Stimulated activated CD8-positive, alpha-beta memory T cell treated with anti-CD3 and anti-CD28 coated beads, Interleukin-15, amount 100 ng/mL, for 1 hour (primary cell): ENCODE measurements at places on chromosomes 1 and 21.

- no peak for DNase-seq
These were observed 398.7 kb downstream of the PLPP3 start for GRCh38 chr1:56180520-56181190.

- no peak for DNase-seq
These were observed 262.0 kb upstream of the CXADR start for GRCh38 chr21:17250778-17251241.

DNA sequence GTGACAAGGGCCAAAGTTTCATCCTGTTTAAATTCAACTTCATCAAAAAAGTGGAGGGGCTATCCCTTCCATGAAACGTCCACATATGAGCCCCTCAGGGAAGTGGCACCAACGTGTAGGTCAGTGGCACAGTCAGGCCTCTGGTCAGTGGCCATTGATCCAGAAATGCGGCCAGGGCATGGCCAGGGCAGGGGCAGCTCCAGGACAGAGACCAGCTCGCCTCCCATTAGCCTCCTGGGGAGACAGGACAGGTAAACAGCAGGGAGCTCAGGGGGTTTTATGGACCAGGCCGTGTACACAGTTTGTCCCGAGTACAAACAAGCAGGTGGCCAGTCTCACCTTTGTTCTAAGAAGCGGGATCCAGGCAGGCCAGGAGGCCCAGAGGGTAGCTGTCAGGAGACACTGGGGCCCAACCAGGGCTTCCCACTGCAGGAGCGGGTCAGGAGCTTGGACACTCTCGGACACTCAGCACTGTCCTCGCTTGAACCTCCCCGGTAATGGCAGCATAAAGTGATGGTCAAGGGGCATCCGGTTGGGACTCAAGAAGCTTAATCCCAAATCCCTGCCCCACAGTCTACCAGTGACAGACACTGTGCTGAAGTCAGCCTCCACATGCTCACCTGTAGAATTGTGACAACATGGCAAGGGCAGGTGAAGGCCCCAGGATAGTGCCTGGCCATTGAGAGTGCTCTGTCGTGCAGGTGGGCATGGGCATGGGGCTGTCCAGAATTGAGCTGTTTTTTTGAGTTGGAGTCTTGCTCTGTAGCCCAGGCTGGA lies 144.1 kb upstream of the ERRFI1 start:
- no peak for DNase-seq

- no peak for DNase-seq
These were observed 49.8 kb downstream of the PRDM2 start for GRCh38 chr1:13749543-13750341.

DNA sequence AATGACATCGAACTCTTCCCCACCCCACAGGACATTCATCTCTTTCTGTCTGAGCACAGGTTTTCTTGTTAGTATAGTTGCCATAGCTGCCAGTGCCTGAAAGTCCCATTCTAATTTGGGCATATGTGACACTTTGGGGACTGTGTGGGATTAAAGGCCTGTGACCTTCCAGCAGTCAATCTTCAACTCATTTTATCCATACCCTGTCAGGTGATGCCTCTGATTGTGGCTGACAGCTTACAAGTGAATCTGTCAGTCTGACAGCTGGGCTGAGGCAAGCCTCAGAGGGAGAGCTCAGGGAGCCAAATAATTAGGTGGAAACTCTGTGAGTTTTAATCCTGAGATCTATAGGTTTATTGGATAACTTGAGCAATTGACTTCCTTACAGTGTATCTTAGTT lies 29.6 kb downstream of the ZCCHC17 start:
- no peak for DNase-seq

DNA sequence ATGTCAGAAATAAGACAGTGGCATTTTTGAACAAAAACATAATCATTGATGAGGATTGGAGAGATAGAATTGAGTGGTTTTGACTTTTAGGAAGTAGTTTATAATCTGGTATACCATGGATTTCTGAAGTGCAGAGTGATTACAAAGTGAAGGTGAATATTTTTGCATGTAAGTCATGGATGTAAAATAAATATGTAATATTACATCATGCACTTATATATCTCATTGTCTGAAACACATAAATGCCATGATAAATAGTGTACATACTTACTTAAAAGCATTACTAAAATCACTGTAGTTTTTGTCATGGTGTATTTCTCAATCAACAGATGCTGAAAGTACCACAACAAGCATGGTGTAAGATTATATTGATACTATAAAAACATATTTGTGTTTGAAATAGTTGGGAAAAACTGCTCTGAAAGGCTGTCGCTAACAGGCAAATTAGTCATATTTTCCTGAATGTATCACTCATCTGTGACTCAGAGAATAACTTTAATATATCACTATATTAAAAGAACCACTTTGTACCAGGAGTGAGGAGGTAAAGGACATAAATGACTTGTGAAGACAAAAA lies 24.8 kb upstream of the RGS18 start:
- DNase-seq, result no peak

DNA sequence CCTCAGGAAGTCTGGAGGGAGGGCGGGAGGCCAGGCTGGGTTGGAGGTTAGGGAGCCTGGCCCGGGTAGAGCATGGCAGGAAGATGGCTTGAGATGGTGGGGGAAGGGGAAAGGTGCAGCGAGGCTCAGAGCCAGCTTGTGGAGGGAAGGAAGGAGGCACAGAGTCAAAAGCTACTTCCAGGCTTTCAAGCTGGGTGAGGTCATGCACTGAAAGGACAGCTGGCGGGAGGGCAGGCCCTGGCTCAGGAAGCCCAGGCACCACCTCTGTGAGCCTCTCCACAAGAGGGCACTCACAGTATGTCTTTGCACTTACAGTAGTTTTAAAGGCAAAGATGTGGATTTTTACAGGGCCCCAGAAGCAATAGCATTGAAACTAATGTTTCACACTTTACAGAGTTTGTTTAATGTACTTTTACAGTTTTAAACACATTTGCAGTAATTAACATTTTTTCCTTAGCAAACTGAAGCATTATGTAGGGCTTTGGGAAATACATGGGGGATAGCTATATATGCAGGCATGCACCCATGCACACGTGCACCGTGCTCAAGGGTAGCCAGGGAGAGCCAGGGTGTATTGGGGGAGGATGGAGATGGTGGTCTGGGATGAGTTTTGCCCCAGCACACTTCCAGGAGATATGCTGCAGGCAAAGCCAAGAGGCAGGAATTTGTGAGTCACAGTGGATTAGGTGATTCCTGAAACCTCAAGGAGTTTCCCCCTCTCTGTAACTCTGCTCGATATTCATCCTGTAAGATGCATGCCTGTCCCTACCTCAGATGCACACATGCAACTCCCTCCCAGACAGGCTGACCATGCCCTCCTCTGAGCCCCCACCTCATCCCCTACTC lies 6.1 kb upstream of the ADAM15 start:
- DNase-seq, result no peak

DNA sequence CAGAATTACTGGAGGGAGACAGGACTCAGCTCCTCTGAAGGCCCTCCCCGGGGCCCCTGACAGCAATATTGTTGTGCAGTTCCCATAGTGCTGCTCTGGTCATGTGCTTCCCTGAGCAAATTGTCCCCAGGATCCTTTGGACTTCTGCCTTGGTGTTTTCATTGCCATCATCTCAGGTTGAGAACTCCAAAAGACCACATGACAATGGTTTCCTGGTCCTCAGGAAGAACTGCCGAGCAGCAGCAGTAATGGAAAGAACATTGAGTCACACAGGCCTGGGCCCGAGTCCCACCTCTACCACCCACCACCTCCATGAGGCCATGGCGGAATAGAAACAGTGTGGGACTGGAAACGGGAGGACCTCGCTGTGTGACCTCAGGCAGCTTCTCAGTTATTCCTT lies 6.3 kb upstream of the CTTNBP2NL start:
- no peak for DNase-seq

DNA sequence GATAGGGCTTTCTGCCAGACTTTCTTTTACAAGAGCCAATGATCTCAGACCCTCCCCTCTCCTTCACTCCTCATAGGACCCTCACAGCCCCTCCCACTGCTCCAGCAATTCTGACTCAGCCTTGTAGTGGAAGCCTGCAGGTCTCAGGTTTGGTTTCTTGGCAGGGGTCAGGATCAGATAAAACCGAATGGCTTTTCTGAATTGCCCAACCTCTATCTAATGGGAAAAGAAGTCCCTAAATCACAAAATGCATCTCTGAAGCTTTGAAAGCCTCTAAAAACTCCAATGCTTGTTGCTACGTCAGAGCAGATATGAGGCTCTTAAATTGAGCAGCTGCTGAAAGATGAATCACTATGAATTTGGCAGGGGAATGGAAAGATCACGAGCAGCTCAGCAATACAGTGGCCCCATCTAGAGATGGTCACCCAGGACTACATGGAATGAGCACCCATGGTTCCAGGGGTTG lies 74.5 kb downstream of the NID1 start:
- no peak for DNase-seq

- no peak for DNase-seq
These were observed 157.3 kb upstream of the RUNX1 start for GRCh38 chr21:35206141-35207125.

DNA sequence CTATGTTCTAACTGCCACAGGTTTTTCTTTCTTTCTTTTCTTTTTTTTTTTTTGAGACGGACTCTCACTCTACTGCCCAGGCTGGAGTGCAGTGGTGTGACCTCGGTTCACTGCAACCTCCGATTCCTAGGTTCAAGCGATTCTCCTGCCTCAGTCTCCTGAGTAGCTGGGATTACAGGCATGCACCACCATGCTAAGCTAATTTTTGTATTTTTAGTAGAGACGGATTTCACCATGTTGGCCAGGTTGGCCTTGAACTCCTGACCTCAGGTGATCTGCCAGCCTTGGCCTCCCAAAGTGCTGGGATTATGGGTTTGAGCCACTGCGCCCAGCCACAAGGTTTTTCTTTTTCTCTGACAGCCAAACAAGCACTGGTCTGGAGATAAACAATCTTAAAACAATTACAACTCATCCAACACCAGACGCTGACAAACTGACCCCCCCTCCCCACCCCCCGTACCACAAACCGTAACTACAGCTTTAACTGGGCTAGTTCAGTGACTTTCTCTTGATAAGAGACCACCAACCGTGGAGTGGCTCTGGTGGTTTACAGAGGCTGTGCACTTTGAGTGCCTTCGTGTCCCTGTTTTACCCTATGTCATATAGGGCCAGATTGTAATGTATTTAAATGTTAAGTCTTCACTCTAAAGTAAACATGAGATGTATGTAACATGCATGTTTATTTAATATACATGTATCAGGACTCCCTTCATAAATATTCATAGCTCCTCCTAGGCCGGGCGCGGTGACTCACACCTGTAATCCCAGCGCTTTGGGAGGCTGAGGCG lies 19.5 kb upstream of the PUM1 start:
- no peak for DNase-seq

DNA sequence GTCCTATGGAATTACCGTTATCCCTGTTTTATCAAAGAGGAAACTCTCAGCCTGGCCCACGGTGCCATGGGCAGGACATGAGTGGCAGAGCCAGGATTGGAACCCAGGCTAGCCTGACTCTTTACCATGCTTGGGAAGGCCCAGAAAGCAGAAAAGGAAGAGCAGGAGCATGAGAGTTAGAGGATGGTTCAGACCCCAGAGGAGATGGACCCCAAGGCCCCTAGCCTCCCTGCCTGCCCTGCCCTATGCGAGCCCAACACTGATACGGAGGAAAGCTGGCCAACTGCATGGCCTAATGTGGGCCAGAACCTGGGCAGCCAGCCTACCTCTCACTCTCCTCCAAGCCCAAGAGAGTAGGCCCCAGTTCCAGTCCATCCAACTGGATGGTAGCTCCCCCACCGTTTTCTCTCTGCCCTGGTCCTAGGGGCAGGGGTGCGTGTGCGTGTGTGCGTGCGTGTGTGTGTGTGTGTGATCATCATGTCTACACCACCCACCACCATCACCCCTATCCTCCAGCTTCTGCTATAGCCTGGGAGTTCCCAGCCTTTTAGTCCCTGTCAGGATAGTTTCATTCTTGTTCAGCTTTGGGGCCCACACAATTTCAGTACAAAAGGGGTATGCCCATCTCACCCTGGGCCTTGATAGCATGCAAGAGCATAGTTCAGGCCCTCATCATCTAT lies 15.4 kb upstream of the MEX3A start:
- no peak for DNase-seq

DNA sequence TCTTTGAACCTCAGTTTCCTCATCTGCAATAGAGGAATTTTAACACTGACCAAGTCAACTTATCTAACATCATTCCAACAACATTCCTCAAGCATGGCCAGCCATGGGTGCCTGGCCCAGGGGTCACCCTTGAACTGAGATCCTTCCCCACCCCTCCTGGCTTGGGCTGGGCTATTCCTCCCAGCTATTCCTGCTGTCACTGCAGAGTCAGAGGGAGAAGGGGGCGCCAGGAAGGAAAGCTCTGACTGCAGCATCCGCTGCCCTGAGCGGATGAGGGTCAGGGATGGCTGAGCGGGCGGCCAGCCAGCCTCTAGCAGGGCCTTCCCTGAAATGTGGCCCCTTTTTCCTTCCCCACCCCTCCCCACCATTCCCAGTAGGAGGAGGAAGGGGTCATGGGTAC lies 3.1 kb downstream of the TINAGL1 start:
- DNase-seq, result no peak

- no peak for DNase-seq
These were observed 39.8 kb upstream of the FHAD1 start for GRCh38 chr1:15207031-15207828.

DNA sequence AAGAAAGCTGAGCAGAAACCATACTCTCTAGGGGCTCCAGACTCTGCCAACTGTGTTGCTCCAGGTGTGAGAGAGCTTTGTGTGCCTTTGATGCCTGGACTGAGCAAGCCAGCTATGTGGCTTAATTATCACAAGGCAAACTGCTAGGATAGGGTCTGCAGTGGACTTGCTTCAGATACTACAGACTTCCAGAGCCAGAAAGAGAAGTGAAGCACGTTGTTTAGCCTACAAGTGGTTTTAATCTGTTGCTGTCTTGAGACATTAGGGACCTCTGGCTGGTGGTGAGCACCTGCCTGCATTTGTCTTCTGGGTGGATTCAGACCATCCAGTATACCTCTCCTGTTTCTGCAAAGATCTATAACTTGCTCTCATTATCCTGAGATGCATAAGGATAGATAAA lies 353.4 kb upstream of the PLXNA2 start:
- no peak for DNase-seq

- DNase-seq, result no peak
These were observed 371.6 kb downstream of the PRDM2 start for GRCh38 chr1:14071581-14071980.

GRCh38 chr1:1082776-1083415 lies 8.8 kb upstream of the RNF223 start:
- DNase-seq, result no peak

GRCh38 chr1:246930830-246931548 lies 759 bp downstream of the AHCTF1 start:
- peak; percentile 7 for DNase-seq

DNA sequence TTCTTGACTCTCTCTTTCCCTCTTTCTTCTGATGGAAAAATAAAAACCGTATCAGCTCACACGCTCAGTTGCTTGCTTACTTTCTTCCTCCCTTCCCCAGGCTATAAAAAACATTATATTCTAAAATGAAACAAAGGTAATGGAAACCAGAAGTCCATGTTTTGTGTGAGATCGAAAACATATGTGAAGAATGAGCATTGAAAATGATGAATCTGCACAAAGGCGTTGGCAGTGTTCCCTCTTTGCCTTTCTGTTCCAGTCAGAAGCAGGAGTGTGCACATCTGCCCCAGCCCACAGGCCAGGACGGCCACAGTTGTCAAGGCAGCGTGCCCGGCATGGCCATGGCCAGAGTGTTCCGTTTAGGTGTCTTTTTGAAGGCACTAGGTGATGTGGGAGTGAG lies 185.3 kb upstream of the USP24 start:
- DNase-seq, result no peak

GRCh38 chr1:94550800-94551241 lies 9.3 kb upstream of the F3 start:
- no peak for DNase-seq

- DNase-seq, result no peak
These were observed 195.1 kb downstream of the CRB1 start for GRCh38 chr1:197463142-197463541.
